ENCODE measurements at places on chromosomes 4 and X. TPM values are rescaled to one million over a fixed set of nuclear protein-coding genes. Genes with fewer than 3 reads are reported as not detected.

The TFE3 gene
- total RNA-seq, result 47.1 TPM

The HS6ST2 gene
- 3.9 TPM for total RNA-seq

The SULT1E1 gene
- 3.1 TPM for total RNA-seq

The PDE6B gene
- total RNA-seq, result 1.9 TPM

The ART3 gene
- total RNA-seq, result 0.25 TPM

The TMSB15A gene
- 105 TPM for total RNA-seq

The GABRE gene
- total RNA-seq, result 16.9 TPM

The SPANXN3 gene
- total RNA-seq, result not detected

The WDR17 gene
- 1.7 TPM for total RNA-seq

The NHS gene
- total RNA-seq, result 5.9 TPM

The RBPJ gene
- total RNA-seq, result 43.2 TPM

The LRAT gene
- 0.14 TPM for total RNA-seq

The FAM200B gene
- 88.1 TPM for total RNA-seq

The BRS3 gene
- not detected for total RNA-seq

The TASL gene
- total RNA-seq, result not detected

The ARMCX4 gene
- 0.37 TPM for total RNA-seq

The AFF2 gene
- 0.10 TPM for total RNA-seq

The GABRQ gene
- 5.9 TPM for total RNA-seq

The ACE2 gene
- total RNA-seq, result not detected

The LSM6 gene
- 88.1 TPM for total RNA-seq

The PAGE4 gene
- total RNA-seq, result not detected

The PTCHD1 gene
- total RNA-seq, result 3.0 TPM

The CSAG2 gene
- not detected for total RNA-seq

The DGAT2L6 gene
- not detected for total RNA-seq

The REELD1 gene
- total RNA-seq, result not detected

The GAGE12E gene
- not detected for total RNA-seq

The FRMD7 gene
- total RNA-seq, result not detected

The TEX11 gene
- not detected for total RNA-seq

The PCDH10 gene
- 5.5 TPM for total RNA-seq

The SERPINA7 gene
- total RNA-seq, result not detected
